ENCODE measurements at places on chromosomes 3 and 15.

DNA sequence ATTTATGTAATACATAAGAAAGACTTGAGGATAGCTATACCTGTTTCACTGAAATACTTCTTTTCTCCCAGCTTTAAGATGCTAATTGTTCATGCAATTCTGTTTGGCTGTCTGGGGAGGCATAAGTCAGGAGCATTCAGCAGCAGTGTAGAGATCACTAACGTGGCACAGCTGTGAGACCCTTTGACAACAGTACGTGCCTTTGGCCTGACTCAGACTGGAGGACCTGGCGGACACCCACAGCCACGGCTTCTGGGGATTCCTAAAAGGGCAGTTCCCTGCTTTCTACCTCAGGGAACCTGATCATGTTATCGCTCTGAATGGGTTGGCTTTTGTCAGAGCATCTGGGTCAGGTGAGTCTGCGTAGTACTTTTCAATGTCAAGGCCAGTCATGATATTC is 295.0 kb upstream of the ICE2 start:
- peak; percentile 14 for DNase-seq

- peak; percentile 84 for DNase-seq
Observed at GRCh38 chr3:186025161-186025560, 83.7 kb downstream of the ETV5 start.

DNA sequence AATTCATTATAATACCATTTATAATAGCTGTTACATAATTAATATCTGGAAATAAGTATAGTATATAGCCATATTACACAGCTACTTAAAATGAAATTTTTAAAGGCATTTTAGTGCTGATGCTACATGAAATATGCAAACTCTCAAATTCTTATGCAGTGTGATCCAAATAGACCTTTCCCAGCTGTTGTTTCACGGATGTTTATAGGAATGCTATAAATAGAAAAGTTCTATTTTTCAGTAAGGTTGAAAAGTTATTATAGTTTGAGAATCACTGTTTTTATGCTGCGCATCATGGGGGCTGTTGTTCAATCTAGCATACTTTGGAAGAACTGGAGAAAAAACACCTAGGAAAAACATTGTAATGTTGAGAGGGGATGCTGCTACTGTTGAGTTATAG is 147.7 kb upstream of the TRIM42 start:
- DNase-seq, result no peak

- peak; percentile 53 for DNase-seq
Observed at GRCh38 chr3:14209581-14210289, 31.1 kb downstream of the LSM3 start.

DNA sequence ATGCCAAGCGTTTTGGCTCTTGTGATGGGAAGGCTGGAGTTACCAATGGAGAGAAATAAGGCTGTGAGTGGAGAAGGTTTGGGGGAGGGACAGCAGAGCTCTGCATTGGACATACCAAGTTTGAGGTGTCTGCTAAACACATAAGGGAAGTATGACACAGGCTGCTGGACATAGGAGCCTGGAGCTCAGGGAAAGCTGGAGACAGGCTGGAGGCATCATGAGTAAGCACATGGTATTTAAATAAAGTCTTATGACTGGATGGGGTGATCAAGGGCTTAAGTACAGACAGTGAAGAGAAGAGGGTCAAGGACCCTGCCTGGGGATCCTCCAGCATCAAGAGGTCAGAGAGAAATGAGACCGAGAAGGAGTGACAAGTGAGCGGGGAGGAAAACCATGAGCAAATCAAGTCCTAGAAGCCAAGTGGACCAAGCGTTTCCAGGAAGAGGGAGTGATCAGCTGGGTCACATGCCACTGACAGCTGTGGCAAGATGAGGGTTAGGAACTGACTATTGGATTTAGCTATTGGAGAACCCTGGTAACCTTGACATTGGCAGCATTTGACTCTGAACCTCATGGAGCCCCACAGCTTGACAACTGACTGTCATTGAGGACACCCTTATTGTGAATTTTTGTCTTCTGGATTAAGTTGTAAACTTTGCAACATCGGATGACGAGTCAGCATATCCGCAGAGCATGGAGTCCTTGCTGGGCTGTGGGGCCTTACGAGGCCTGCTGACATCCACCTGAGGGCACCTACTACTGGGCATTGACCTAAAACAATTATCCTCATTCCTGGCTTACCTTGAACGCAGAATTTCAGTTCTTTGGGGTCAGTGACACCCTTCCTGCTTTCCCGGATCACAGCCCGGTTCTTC is 78.7 kb upstream of the ETV5 start:
- no peak for DNase-seq

- no peak for DNase-seq
Observed at GRCh38 chr3:64039981-64040733, 16.9 kb upstream of the PSMD6 start.

DNA sequence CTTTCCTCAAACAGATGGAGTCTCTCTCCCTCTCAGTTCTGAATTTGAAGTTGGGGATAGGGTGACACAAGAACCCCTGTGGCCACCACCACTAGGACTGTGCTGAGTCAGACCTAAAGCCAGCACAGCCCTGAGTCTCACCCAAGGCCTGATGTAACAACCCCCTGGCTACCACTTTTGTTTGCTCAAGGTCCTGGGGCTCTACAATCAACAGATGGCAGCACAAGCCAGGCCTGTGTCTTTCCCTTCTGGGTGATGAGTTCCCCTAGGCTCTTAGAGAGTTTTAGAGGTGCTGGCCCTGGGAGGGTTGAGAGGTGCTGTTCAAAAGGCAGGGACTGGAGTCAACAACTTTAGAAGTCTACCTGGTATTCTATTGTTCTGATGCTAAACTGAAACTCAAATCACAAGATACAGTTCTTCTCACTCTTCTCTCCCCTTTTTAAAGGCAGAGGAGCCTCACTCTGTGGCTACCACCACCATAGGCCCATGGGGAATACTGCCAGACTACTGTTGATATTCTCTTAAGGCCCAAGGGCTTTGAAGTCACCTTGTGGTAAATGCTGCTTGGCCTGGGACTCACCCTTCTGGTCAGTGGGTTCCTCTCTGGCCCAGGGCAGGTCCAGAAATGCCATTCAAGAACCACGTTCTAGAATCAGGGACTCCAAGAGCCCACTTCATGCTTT is 6.5 kb downstream of the OR5K4 start:
- no peak for DNase-seq

DNA sequence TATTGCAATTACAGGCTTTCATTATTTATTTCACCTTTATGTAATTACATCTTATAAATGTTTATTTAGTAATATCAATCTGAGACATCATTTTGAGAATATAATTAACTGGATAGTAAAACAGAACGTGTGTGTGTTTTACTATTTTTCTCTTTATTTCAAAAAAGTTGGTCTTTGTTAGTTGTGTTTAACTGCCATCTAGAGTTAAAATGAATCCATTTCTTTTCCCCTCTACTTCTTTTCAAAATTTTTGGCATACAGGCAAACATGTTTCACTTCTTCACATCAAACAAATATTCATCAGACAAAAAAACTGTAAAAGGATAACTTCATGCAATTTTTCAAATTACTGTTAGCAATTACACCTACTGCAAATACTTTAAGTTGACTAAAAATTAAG is 61.1 kb downstream of the FEZF2 start:
- DNase-seq, result no peak
